Fibroblast of the aortic adventitia (primary cell): ENCODE measurements at places on chromosomes 2 and 18. TPM values are rescaled to one million over a fixed set of nuclear protein-coding genes. Genes with fewer than 3 reads are reported as not detected.

The SRD5A2 gene
- total RNA-seq = 0.09 TPM in 1 of 2 replicates, not detected in the other

The IL36B gene
- not detected in 2 replicates for total RNA-seq

The OLA1 gene
- total RNA-seq = 31.9 and 89.7 TPM in 2 replicates

The REG1A gene
- total RNA-seq = not detected in 2 replicates

The SNED1 gene
- 77.5 and 105 TPM in 2 replicates for total RNA-seq

The CPO gene
- 0.18 TPM in 1 of 2 replicates, not detected in the other for total RNA-seq

The LYPD6B gene
- 0.18 TPM in 1 of 2 replicates, not detected in the other for total RNA-seq

The ATIC gene
- 24.5 and 28.0 TPM in 2 replicates for total RNA-seq

The CRYBA2 gene
- total RNA-seq = not detected in 2 replicates

The SDC1 gene
- 4.6 and 13.0 TPM in 2 replicates for total RNA-seq

The CDKL4 gene
- 0.90 and 10.4 TPM in 2 replicates for total RNA-seq

The GKN2 gene
- not detected in 2 replicates for total RNA-seq

The GRB14 gene
- total RNA-seq = 6.1 and 6.9 TPM in 2 replicates

The UXS1 gene
- 16.0 and 24.0 TPM in 2 replicates for total RNA-seq

The SERPINB13 gene
- total RNA-seq = not detected in 2 replicates

The IRS1 gene
- 8.2 and 29.7 TPM in 2 replicates for total RNA-seq

The OSR1 gene
- total RNA-seq = 35.8 and 117 TPM in 2 replicates

The GPR45 gene
- not detected in 2 replicates for total RNA-seq

The ZNF513 gene
- total RNA-seq = 7.3 and 19.2 TPM in 2 replicates

The SPDYA gene
- 1.1 and 6.5 TPM in 2 replicates for total RNA-seq

The MYOM1 gene
- 0.90 and 7.5 TPM in 2 replicates for total RNA-seq

The C2orf78 gene
- total RNA-seq = not detected in 2 replicates

The CHRND gene
- not detected in 2 replicates for total RNA-seq

The LIMS3 gene
- total RNA-seq = 5.6 and 6.1 TPM in 2 replicates
